AG10803 (cell line): ENCODE measurements at places on chromosomes 7 and 10.

GRCh38 chr7:17131983-17132655 lies 166.3 kb upstream of the AHR start:
- no peak for DNase-seq

GRCh38 chr10:37680243-37680683 lies 177.1 kb downstream of the ZNF248 start:
- DNase-seq: no peak

DNA sequence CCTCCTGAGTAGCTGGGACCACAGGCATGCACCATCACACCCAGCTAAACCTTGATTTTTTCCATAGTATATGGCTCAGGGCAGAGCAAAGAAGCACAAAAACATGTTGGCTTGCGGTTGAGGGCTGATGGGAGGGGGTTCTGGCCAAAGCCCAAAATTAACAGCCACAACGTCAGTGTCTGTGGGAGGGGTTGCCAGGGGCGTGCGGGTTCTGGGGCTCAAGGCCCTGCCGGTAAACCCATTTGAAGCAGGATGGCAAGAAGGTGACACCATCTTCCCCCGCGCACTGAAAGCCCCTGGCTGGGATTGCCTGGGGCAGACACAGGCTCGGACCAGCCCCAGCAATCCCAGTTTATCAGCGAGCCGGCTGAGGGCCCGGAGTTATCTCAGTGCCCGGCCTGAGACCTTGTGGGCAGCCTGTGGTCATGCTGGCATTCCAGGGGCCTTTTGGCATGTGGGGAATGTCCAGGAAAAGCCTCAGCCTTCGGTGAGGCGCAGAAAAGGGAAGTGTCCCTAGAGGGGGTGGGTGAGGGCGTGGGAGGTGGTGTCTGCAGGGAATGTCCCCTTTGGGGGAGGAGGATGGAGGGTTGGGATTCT lies 167.7 kb upstream of the TNRC18 start:
- peak; percentile 90 for DNase-seq

GRCh38 chr10:121154846-121155245 lies 303.7 kb downstream of the WDR11 start:
- no peak for DNase-seq

DNA sequence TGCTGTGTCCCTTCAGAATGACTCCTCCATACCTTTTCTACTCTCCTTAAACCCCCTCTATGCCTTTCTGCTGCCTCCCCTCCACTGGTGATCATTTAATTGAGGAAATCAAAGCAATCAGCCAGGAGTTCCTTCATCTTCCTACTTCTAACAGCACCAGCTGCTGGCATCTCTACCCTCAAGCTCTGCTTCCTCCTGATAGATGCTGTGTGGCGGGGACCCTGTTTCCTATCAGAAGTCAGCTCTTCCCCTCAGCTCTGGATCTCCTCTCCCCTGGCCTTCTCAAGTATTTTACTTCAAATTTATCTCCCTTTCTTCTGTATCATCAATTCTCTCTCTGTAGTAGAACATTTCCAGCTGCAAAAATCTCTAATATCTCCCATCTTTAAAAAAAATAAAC lies 183.7 kb downstream of the ELMO1 start:
- no peak for DNase-seq

GRCh38 chr10:102540023-102540422 lies 36.3 kb downstream of the SUFU start:
- peak; percentile 18 for DNase-seq

DNA sequence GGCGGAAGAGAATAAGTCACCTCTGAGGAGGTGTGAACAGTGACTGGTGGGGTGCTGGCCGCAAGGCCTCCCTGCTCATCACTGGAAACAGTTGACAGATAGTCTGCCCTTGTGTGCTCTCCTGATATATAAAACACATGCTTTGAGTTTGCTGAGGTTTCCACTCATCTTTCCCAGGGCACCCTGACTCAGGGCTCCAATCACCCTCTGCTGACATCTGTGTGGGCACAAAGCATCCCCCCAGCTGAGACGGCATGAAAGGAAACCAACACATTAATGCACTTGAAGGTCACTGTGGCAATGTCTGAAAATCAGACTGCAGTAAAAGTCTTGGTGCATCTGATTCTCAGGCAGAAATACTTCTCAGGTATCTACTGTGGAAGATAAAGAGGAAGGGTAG lies 49.8 kb downstream of the EPDR1 start:
- DNase-seq: no peak

GRCh38 chr10:131082991-131083481 lies 228.5 kb downstream of the TCERG1L start:
- no peak for DNase-seq

GRCh38 chr10:133278577-133279265 lies 2.1 kb upstream of the ADAM8 start:
- peak; percentile 47 for DNase-seq
